ENCODE measurements at places on chromosomes 1 and 21.

DNA sequence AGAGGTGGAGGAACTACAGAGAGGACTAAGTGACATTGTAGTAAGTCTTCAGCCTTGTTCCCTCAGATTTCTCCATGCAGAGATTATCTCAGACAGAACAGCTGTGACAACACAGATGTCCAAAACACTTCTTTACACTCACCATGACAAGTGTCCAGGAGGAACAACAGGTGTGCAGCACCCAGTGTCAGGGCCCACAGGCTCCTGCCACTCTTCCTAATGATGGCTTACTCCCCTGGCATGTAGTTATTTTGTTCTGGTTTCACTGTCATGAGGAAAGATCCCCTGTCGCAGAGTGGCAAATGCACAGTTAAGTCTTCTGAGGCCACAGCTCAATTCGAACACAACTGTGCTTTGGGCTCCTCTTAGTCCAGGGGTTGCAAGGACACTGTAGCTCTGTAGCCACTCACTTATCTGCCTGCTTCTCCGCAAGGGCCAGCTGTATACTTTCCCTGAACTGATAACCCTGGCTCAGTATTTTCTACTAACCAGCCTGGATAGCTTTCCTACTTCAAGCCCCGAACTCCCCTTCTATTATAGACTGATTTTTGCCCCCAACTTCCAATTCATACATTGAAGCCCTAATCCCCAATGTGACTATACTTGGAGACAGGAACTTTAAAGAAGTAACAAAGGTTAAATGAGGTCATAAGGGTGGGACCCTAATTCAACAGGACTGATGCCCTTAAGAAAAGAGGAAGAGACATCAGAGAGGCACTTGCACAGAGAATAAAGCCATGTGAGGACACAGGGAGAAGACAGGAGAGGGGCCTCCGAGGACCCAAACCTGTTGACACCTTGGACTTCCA, 11.1 kb downstream of the PDZK1 start:
- DNase-seq, result peak; percentile 59

DNA sequence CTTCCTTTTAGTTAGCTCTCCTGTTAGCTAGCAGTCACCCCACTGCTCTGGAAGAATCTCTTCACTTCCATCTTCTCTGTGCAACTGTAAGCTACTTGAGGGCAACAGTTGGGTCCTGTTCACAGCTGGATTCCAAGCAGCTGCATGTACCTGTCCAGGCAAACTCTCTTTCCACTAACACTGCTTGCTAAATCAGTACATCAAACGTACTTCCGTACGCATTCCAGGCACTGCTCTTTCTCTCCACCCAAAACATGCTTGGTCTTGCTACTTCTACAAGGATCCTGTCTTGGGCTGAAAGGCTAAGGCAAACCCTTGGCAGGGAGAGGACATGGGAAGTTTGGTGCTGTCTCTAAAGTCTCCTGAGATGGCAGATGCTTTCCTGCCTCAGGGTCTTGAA, 139.2 kb upstream of the CACNA1E start:
- no peak for DNase-seq

GRCh38 chr1:78587211-78587610, 33.0 kb upstream of the IFI44L start:
- DNase-seq, result no peak

GRCh38 chr1:25430967-25431881, 527 bp downstream of the MACO1 start:
- no peak for DNase-seq

- peak; percentile 82 for DNase-seq
Observed at GRCh38 chr1:44842862-44843655, at the start of gene PTCH2. Gene PTCH2 (minus strand): TSS chr1:44843253. CDS start chr1:44842932, 321 bp downstream.
